ENCODE measurements at places on chromosomes 2 and 18.

DNA sequence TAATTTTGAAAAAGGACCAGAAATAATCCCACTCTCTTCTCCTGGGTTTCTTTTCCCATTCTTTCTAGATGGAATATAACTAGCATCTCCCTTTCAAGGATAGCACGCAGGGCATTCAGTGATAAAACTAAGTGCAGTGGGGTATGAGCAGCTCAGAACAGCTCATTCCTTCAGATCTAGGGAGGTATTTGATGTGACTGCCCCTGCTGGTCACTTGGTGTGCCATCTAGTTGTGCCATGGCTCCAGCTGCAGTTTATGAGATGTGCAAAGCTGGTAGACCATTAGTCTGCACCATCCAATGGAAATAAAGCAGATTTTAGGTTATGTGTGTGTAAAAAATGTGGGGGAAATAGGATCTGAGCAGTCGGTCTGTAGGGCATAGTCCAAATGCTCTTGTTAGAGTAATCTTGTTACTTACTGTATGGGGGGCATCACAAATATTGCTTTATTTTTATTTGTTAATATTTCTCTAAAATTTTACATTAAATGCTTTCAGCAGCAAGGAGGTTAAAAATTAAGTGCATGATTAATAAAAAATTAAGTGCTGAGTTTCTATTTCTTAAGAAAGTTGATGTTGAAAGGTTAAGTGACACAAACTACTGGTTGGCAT, 38.9 kb downstream of the CTAGE1 start:
- no peaks in the 10 kb centered on the region for H3K4me1 ChIP-seq
- no peaks in the 10 kb centered on the region for H3K36me3 ChIP-seq
- H3K27me3 ChIP-seq, result no peaks in the 10 kb centered on the region
- DNase-seq, result no peak
- no peak overlapping the region for H3K27ac ChIP-seq

GRCh38 chr2:38215993-38216392, 140.0 kb upstream of the CYP1B1 start:
- DNase-seq, result no peak
- H3K4me1 ChIP-seq, result peaks cover 20% of the 10 kb centered on the region
- H3K4me3 ChIP-seq, result no peak overlapping the region

DNA sequence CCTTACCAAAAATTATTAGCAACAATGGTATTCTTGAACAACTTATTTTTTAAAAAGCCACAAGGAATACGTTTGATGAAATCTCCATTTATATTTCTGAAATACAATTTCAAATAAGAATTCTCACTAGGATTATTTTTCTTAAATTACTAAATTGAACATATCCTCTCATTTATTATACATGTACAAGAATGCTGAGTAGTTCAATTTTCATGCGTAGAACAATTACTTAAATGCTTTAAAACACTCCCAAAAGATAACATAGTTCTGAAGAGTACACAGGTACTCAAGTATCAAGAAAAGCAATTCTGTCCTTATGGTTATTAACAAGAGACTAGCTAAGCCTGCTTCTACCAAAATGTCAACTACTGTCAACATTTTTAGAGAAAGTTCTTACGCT, 268.1 kb downstream of the ZNF385B start:
- no peak overlapping the region for H3K27ac ChIP-seq
- H3K4me3 ChIP-seq, result no peak overlapping the region
- DNase-seq, result no peak
- H3K27me3 ChIP-seq, result no peaks in the 10 kb centered on the region
- H3K36me3 ChIP-seq, result no peaks in the 10 kb centered on the region
- no peaks in the 10 kb centered on the region for H3K4me1 ChIP-seq

DNA sequence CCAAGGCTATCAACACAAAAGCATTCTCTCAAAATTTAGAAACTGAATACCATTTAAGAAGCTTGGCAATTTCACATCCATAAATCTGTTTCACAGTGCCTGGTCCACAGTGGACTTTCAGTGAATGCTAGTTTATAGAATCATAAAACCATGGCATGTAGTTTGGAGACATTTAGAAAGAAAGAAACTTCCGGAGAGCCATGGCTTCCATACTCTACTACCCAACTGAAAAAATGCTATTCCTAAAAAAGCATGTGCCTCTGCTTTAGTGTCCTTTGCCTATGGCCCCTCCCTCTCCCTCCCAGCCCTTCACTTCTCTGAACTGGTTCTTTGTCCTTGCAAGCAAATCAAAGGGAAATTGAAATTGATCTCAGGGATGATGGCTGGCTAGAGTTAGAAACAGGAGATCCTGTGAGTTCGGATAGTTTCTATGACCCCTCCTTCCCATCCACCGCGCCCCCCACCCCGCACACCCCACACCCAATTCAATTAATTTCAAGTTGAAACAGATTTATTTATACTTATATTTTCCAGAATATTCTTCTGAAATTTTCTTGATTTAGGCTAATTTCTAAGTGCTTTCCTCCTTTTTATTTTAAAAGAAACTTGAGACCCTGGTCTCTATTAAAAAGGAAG, 248.3 kb downstream of the TRIB2 start:
- no peak overlapping the region for H3K4me3 ChIP-seq
- peaks cover 42% of the 10 kb centered on the region for H3K4me1 ChIP-seq
- no peak for DNase-seq

- no peaks in the 10 kb centered on the region for H3K36me3 ChIP-seq
- DNase-seq, result no peak
- peaks cover 7% of the 10 kb centered on the region for H3K27me3 ChIP-seq
- H3K27ac ChIP-seq, result no peak overlapping the region
- no peak overlapping the region for H3K4me3 ChIP-seq
Measured at GRCh38 chr2:19711470-19712372, 190.1 kb downstream of the TTC32 start.

DNA sequence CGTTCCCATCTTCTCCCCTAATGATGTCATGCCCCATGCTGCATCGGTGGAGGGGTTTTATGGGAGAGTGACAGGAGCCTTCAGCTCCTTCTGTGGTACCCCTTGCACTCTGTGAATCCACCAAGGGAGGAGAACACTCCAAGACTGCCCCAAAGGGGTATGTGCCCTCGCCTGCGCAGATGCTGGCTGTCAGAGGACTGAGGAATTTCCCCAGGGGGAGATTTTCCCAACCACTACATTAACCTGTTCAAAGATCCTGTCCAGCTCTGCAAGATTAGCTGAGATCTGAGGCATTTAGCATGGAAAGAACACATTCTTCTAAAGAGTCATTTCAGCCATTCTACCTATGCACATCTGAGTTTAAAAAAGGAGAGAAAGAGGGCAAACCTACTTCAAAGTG, 143.2 kb upstream of the ITGA6 start:
- no peak overlapping the region for H3K27ac ChIP-seq
- DNase-seq, result no peak
- peaks cover 32% of the 10 kb centered on the region for H3K4me1 ChIP-seq
- H3K36me3 ChIP-seq, result no peaks in the 10 kb centered on the region
